Uterine smooth muscle cell (primary cell): ENCODE measurements at places on chromosomes 2 and 18. TPM values are rescaled to one million over a fixed set of nuclear protein-coding genes. Genes with fewer than 3 reads are reported as not detected.

The CHRND gene
- not detected in 2 replicates for total RNA-seq

The HMSD gene
- 0.25 and 0.89 TPM in 2 replicates for total RNA-seq

The IL1A gene
- total RNA-seq = 0.12 and 0.22 TPM in 2 replicates

The DOK6 gene
- total RNA-seq = 1.2 and 2.7 TPM in 2 replicates

The DTNA gene
- total RNA-seq = 12.5 and 17.2 TPM in 2 replicates
